ENCODE measurements at places on chromosomes 2 and 18.
A peak's percentile ranks its signal among the peaks of the same experiment; 100 is the strongest.

GRCh38 chr2:208515099-208515498 lies 108.5 kb downstream of the PTH2R start:
- no peaks in the 10 kb centered on the region for H3K4me1 ChIP-seq
- H3K27me3 ChIP-seq = no peaks in the 10 kb centered on the region
- DNase-seq = no peak
- no peak overlapping the region for H3K27ac ChIP-seq
- no peaks in the 10 kb centered on the region for H3K36me3 ChIP-seq

DNA sequence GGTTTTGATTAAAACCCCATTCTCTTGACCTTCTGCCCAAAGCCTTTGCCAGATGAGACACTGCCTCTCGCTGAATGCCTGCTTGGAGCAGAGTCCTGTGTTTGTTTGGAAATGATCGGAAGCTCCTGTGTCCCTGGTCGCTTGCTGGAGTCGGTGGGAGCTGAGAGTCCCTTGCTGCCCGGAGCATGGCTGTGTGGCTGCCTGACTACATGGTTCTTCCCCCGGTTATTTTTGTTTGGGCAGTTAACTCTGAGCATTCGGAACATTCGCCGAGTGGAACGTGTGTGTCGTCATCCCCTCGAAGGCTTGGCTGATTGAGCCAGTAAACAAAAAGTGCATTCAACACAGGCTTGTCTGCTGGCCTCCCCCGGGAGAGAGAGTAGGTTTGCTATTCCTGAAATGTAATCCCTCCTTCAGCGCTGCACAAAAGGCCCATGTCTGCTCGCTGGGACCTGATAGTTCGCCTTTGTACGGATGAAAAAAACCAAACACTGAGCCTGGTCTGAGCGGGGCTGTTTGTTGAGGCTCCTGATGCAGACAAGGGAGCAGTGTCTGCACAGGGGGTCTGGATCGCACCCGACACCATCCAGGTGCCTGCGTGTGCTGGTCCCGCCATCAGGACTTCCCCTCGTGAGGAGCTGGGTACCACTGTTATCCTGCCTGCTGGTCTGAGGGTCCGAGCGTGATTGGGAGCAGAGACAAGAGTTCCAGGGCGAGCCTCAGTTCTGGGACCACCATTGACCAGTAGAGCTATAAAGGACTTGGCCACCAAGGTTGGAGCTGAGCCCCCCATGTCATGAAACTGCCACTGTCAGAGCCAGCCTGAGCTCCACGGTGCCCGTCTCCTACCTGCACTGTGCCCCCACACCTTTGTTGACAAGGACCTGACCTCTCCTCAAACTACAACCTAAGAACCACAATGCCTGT lies 83.8 kb downstream of the AGAP1 start:
- no peak overlapping the region for H3K4me3 ChIP-seq
- H3K27me3 ChIP-seq = no peaks in the 10 kb centered on the region
- no peaks in the 10 kb centered on the region for H3K36me3 ChIP-seq
- DNase-seq = no peak
- no peaks in the 10 kb centered on the region for H3K4me1 ChIP-seq
- H3K27ac ChIP-seq = no peak overlapping the region

GRCh38 chr2:182404975-182405561 lies 21.8 kb downstream of the PDE1A start:
- DNase-seq = no peak
- no peaks in the 10 kb centered on the region for H3K36me3 ChIP-seq

GRCh38 chr2:172972005-172972619 lies 103.5 kb upstream of the MAP3K20 start:
- no peak overlapping the region for H3K4me3 ChIP-seq
- H3K36me3 ChIP-seq = no peaks in the 10 kb centered on the region
- peaks cover 16% of the 10 kb centered on the region for H3K4me1 ChIP-seq
- no peaks in the 10 kb centered on the region for H3K27me3 ChIP-seq
- H3K27ac ChIP-seq = no peak overlapping the region

GRCh38 chr2:190646780-190647522 lies 1.9 kb upstream of the NAB1 start:
- H3K4me3 ChIP-seq = peak overlapping the region; percentile 92
- H3K27ac ChIP-seq = peak overlapping the region; percentile 76
- H3K36me3 ChIP-seq = no peaks in the 10 kb centered on the region
- no peaks in the 10 kb centered on the region for H3K27me3 ChIP-seq
- H3K4me1 ChIP-seq = peaks cover 30% of the 10 kb centered on the region

- peaks cover 5% of the 10 kb centered on the region for H3K4me1 ChIP-seq
- no peak overlapping the region for H3K27ac ChIP-seq
- no peak for DNase-seq
- no peaks in the 10 kb centered on the region for H3K27me3 ChIP-seq
These were observed 24.8 kb downstream of the FMNL2 start for GRCh38 chr2:152359573-152360363.

DNA sequence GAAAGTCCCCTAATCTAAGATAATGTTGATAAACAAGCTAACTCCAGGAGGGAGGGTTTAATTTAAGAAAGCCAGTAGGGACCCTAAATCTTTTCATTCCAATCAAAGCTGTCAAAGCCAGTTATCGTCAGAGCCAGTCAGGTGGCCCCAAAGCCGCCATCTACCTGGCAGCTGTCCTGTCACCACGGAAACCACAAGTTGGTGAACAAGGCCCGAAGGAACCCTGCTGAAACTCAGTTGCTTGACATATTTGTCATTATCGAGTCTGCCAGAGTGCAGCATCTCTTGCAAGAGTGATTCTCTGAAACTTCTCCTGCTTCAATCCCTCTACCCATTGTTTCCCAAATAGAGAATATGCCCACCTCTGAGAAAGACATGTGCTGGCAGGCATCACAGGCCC lies 30.8 kb upstream of the POLE4 start:
- H3K4me3 ChIP-seq = no peak overlapping the region
- no peak overlapping the region for H3K27ac ChIP-seq
- H3K36me3 ChIP-seq = no peaks in the 10 kb centered on the region
- H3K27me3 ChIP-seq = no peaks in the 10 kb centered on the region
- no peaks in the 10 kb centered on the region for H3K4me1 ChIP-seq

DNA sequence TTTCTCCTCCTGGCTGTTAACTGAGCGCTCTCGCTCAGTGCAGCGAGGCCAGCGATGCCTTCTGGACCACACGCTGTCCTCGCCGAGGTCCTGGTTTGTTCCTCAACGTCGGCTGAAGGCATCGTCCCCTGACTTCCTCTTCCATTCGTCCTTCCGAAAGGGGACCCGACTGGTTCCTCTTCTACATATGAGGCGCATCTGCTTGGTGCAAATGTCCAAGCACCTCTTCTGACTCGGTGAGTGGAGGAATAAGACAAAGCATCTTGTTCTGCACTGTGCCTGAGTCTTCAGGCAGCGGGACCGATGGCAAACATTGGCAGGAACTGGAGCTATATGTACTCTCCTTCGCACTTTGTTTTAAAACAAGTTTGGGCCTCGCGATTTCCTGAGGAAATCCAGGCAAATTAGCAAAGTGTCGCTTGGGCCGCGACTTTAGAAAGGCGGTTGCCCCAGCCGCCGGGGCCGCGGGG lies 621 bp upstream of the KCNS3 start:
- H3K27ac ChIP-seq = peak overlapping the region; percentile 55
- H3K27me3 ChIP-seq = no peaks in the 10 kb centered on the region
- H3K4me3 ChIP-seq = peak overlapping the region; percentile 77
- peaks cover 17% of the 10 kb centered on the region for H3K4me1 ChIP-seq
- no peak for DNase-seq

DNA sequence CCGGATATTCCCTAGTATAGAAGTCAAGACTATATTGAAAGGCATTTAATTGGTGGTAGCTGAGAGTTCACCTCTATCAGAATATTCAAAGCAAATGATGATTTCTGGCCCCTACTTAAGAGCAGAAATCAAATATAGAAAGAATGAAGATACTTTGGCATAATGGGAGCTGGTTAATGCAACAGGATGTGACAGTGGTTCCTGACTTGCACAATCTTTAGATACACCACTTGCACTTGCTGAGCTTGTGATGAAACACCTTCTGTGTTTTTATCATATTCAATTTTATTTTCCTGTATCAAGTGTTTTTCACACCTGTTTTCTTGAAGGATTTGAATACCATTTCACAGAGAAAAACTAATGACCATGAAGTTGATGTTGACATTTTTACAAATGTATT lies 124.1 kb upstream of the CDH19 start:
- DNase-seq = no peak
- H3K27ac ChIP-seq = no peak overlapping the region
- no peaks in the 10 kb centered on the region for H3K36me3 ChIP-seq
- no peaks in the 10 kb centered on the region for H3K4me1 ChIP-seq
- no peak overlapping the region for H3K4me3 ChIP-seq

DNA sequence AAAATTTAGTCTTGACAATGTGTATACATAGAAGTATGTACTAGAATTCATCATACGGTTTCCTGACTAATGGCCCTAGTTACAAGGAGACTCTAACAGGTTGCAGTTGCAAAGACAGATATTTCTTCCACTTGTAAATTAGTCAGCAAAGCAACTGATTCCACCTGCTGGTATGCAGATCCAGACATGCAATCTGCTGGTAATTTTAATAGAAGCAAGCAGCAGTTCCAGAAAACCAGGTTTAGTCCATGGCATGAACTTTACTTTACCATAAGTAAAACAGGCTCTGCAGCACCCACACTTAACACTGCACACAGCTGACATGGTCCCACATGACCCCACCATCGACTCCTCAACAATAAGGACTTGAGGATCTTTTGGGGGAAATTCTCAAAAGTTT lies 110.9 kb upstream of the SP3 start:
- H3K27ac ChIP-seq = no peak overlapping the region
- H3K4me1 ChIP-seq = no peaks in the 10 kb centered on the region
- H3K27me3 ChIP-seq = no peaks in the 10 kb centered on the region
- H3K4me3 ChIP-seq = no peak overlapping the region

- H3K27me3 ChIP-seq = no peaks in the 10 kb centered on the region
- H3K27ac ChIP-seq = no peak overlapping the region
- H3K4me1 ChIP-seq = no peaks in the 10 kb centered on the region
- H3K36me3 ChIP-seq = no peaks in the 10 kb centered on the region
- no peak overlapping the region for H3K4me3 ChIP-seq
These were observed 144.0 kb downstream of the TMEM163 start for GRCh38 chr2:134574611-134575330.

- no peaks in the 10 kb centered on the region for H3K4me1 ChIP-seq
- no peak overlapping the region for H3K4me3 ChIP-seq
- H3K36me3 ChIP-seq = no peaks in the 10 kb centered on the region
These were observed 53.3 kb upstream of the TUBA3E start for GRCh38 chr2:130251535-130251872.

DNA sequence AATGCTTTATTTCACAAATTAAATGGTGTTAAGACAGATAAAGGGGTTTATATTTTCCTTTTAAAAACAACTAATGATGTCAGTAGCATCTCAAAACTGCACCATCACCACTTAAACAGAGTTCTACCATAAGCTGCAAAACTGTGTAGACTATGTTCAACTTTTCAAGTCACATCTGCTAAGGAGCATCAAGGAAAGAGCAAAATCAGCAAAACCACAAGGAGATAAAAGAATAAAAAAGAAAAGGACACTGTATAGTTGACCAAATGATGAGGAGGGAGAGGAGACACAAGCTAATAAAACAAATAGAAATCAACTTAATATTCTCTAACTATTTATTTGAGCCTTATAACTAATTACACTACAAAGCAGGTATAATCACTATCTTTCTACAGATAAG lies 33.9 kb downstream of the PRPF40A start:
- peaks cover 16% of the 10 kb centered on the region for H3K36me3 ChIP-seq
- H3K27me3 ChIP-seq = no peaks in the 10 kb centered on the region
- H3K4me1 ChIP-seq = peaks cover 3% of the 10 kb centered on the region

DNA sequence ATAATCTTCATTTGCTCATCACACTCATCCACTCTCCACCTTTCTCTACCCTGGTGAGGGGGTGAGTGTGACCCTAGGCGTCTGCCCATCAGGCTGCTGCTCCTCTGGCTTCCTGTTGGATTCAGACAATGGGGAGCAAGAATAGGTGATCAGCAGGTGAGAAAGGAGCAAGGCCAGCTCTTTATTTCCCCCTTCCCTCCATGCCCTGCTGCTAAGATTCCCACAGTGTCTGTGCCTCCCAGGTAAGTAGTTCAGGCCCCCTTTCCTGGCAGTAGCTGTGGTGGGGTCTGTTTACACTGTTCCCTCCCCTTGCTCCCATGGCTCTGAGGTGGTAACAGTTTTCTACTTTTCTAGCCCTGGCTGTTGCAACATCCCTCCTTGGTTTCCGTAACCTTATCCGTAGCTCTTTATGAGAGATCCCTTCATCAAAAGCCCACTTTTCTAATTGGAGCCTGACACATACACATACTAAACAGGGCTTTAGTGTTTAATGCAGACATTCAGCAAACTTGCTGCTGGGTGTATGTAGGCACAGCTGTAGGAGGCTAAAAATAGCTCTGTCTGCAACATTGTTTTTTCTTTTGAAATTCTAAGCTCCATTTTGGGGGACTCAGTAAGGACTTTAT lies 27.5 kb downstream of the MAP2 start:
- H3K27ac ChIP-seq = no peak overlapping the region
- no peaks in the 10 kb centered on the region for H3K27me3 ChIP-seq
- no peak for DNase-seq
- no peak overlapping the region for H3K4me3 ChIP-seq

GRCh38 chr18:58186258-58186948 lies 142.4 kb downstream of the NEDD4L start:
- DNase-seq = no peak
- H3K4me3 ChIP-seq = no peak overlapping the region
- H3K27me3 ChIP-seq = no peaks in the 10 kb centered on the region
- H3K4me1 ChIP-seq = no peaks in the 10 kb centered on the region
- H3K27ac ChIP-seq = no peak overlapping the region

DNA sequence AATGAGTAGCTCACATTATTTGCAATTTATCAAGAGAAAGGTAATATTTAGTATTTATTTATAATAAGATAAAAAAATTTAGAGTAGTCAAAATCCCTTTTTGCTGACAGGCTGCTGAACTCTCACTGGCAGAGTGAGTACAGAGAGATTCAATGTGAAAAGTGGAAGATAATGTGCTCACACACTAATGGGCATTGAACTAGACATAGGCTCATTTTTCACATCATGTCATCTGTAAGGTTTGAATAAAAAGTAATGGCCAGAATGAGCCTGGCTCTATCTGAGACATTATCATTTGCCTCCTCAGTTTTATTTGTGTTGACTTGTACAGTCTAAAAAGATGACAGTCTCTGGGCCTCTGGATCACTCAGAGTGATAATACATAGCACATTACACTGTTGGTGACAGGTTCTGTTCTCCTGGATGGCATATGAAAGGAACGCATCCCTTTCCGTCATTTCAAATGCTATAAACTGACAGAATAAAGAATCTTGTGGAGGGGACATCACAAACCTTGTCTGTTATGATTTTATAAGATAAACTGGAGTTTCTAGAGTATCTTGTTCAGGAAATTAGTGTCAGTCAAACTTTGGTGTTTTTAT lies 812.9 kb downstream of the NR4A2 start:
- no peak overlapping the region for H3K27ac ChIP-seq
- DNase-seq = no peak
- no peaks in the 10 kb centered on the region for H3K27me3 ChIP-seq
- no peaks in the 10 kb centered on the region for H3K36me3 ChIP-seq

- H3K27me3 ChIP-seq = no peaks in the 10 kb centered on the region
- no peak for DNase-seq
- peaks cover 53% of the 10 kb centered on the region for H3K4me1 ChIP-seq
- no peak overlapping the region for H3K4me3 ChIP-seq
These were observed 65.6 kb downstream of the COL5A2 start for GRCh38 chr2:189113963-189114362.

GRCh38 chr2:49210191-49210590 lies 55.9 kb upstream of the FSHR start:
- no peaks in the 10 kb centered on the region for H3K27me3 ChIP-seq
- no peaks in the 10 kb centered on the region for H3K4me1 ChIP-seq
- DNase-seq = no peak
- no peaks in the 10 kb centered on the region for H3K36me3 ChIP-seq
- H3K4me3 ChIP-seq = no peak overlapping the region

- no peak overlapping the region for H3K4me3 ChIP-seq
- DNase-seq = no peak
- H3K27me3 ChIP-seq = no peaks in the 10 kb centered on the region
- H3K27ac ChIP-seq = no peak overlapping the region
These were observed 132.4 kb downstream of the MREG start for GRCh38 chr2:215880970-215881369.

All from thoracic aorta (tissue), 2 donors.